Forelimb muscle (tissue), 1 donor: ENCODE measurements at places on chromosomes 1 and 21.

GRCh38 chr21:31201144-31201543, 142.9 kb downstream of the TIAM1 start:
- no peak for DNase-seq

- DNase-seq = no peak
These were observed 174.8 kb downstream of the TNFSF18 start for GRCh38 chr1:172875892-172876291.

GRCh38 chr1:3680488-3681230, 28.3 kb downstream of the TP73 start:
- DNase-seq = no peak

- DNase-seq = no peak
These were observed 118.9 kb downstream of the PGBD5 start for GRCh38 chr1:230307213-230307612.

DNA sequence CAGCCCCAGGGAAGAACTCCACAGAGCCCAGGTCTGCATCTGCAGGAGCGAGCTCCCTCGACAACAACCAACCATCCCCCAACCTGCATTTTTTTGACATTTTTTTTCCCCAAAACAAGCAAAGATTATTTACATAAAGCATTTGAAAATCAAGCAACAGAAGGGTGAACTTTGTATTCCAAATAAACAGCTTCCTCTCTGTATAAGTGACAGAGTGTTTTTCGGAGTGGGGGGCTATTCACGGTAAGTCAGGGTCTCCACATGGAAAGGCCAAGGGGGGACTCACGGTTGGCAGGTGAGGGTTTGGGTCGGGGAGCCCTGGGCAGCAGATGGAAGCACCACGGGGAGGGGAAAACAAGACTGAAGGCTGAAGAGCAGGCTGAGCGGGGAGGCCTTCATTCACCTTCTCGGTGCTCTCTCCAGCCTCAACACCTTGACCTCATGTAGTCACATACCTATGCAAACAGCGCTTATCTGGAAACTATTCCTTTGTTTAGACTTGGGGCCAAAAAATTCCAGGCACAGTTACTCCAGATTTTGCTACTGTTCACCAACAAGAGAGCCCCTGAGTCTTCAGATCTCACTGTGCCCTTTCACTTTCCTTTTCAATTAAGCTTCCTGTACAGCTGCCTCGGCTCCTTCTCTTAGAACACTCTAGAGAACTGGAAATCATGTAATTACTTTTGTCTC, 27.6 kb downstream of the C2CD2 start:
- DNase-seq = no peak

GRCh38 chr1:17521946-17522612, 17.4 kb upstream of the ARHGEF10L start:
- no peak for DNase-seq

GRCh38 chr1:207397525-207397926, 56.6 kb upstream of the CR2 start:
- no peak for DNase-seq

DNA sequence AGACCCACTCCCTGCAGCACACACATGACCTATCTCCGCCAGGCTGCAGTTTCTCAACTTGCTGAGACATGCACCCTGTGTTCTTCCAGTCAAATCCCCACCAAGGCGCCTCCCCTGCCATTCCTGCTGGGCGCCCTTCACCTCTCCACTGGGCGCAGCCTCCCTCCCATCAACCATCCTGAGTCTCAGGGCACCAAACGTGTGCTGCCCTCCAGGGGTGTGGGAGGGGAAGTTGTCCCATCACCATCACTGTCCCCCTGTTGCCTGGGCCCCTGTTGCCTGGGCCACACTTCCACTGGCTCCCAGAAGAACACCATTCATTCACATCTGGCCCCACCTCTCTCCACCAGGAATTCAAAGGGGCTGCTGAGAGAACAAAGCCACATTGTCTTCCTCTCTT, 44.9 kb upstream of the EFHD2 start:
- no peak for DNase-seq

- no peak for DNase-seq
These were observed 105.1 kb upstream of the USP25 start for GRCh38 chr21:15624646-15625045.

DNA sequence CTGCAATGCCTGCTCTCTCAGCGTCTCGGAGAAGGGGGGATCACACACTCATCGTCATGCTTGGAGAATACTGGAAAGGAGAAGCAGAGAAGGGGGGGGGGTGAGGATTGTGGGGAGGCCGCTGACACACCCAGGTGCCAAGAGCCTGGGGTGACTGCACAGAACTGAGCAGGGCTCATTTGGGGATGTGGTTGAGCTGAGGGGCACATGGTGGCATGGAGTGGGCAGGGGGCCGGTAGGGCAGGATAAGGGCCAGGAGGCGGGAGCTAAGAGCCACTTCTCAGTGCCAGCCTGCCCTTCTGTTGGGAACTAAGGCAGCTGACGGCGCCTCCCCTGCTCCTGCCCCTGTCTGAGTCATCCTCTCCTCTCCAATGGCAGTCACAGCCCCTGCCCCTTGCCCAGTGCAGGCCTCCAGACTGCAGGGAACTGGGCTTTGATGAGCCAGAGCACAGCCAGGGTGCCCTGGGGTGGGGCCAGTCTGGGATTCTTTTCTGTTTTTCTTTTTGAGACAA, 27.2 kb downstream of the MRPL37 start:
- no peak for DNase-seq

- no peak for DNase-seq
These were observed 82.2 kb downstream of the NIBAN1 start for GRCh38 chr1:184892116-184892515.

- DNase-seq = no peak
These were observed 26.4 kb downstream of the TRAF5 start for GRCh38 chr1:211352985-211353515.

DNA sequence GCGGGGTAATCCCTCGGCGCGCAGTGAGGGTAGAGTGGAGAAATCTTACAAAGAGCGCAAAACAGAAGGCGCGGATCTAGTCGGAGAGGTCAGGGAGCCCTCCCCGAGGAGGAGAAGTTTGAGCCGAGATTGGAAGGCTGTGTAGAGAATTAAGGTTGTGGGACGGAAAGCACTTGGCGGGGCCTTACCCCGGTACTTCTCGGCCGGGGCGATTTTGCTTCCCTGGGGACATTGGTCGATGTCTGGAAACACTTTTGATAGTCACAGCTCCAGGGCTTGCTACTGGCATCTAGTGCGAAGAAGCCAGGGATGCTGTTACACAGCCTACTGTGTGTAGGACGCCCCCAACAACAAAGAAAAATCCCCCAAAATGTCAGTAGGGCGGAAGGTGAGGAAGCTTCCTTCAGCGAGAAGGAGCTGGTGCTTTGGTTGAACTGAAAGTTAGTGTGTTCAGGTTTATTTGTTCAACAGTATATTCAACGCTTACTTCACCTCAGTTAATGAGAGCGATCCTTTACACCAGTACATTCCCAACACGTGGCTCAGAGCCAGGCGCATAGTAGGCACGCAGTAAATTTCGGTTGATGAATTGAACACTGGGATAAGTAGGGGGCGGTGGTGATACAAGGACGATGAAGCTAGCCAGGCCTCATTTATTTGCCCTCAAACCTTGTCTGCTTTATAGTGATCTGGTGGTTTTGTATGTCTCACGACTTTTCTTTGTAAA, 807 bp downstream of the CEP85 start:
- DNase-seq = no peak

GRCh38 chr1:18893120-18893519, 9.2 kb downstream of the ALDH4A1 start:
- no peak for DNase-seq

- DNase-seq = no peak
These were observed 798 bp downstream of the ZBED6 start for GRCh38 chr1:203796236-203796605.

- no peak for DNase-seq
These were observed at the start of gene KRTAP10-9 for GRCh38 chr21:44626673-44627143. Gene KRTAP10-9 (plus strand): TSS chr21:44627093. CDS start chr21:44627172, 79 bp downstream.

GRCh38 chr21:37231249-37231645, 35.9 kb downstream of the VPS26C start:
- DNase-seq = no peak

- no peak for DNase-seq
These were observed 184.0 kb downstream of the CDC7 start for GRCh38 chr1:91684481-91685196.

DNA sequence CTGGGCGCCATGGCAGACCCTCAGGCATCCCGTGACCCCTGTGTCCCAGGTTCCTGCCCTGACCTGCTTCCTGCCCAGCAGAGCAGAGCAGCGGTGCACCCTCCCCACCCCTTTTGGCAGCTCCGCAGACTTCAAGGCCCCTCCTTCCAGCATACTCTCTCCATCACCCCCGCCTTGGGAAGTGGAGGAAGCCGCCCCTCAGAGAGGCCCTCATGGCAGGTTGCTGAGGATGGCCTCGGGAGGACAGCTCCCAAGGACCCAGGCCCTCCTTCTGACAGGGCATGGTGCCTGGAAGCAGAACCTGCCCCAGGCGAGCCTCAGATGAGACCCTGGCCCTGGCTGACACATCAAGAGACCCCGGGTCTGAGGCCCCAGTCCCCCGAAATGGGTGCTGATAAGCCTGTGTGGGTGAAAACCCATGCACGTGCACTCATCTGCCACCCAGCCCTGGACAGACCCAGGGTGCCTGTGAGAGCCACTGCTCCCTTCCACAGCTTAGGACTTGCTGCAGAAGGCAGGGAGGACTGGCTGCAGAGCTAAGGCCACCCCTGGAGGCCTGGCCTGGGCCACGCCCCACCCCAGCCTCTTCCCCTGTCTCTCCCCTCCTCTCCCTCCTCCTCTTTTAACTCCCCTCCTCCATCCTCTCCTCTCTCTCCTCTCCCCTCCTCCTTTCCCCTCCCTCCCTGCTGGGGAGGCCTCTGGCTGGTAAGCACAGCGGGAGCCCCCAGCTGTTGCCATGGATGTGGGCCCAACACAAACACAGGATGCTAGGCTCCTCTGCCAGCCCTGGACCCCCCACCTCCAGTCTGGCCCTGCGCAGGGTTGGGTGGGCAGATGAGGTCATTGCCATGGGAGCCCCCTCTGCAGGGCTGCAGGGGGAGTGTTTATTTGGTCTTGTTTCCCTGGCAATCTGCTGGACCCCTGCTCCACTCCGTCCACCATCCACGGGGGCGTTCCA, 33.7 kb downstream of the WNT9A start:
- DNase-seq = no peak
